ENCODE measurements at places on chromosomes 13 and 19.
A peak's percentile ranks its signal among the peaks of the same experiment; 100 is the strongest.

- no peak for DNase-seq
Measured at GRCh38 chr13:19890030-19890429, 26.6 kb upstream of the ZMYM5 start.

GRCh38 chr13:50235604-50236342, 220.5 kb downstream of the KCNRG start:
- DNase-seq = no peak

GRCh38 chr13:41678848-41679247, 221.5 kb downstream of the RGCC start:
- no peak for DNase-seq

DNA sequence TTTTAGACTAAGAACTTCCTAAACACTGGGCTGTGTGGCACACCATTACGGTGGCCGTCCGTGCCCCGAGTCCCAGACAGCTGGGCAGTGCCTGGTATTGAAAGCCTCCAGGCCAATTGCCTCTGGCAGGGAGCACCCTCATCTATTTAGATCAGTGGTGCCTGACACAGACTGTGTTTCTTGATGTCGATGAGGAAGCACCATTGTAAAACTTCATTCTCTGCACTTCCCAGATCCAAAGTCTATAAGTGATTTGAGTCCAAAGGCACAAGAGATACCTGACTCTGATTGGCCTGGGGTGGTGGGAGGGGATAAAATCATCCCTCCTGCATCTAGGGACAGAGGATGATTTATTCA, 8.5 kb upstream of the STK24 start:
- no peak for DNase-seq

DNA sequence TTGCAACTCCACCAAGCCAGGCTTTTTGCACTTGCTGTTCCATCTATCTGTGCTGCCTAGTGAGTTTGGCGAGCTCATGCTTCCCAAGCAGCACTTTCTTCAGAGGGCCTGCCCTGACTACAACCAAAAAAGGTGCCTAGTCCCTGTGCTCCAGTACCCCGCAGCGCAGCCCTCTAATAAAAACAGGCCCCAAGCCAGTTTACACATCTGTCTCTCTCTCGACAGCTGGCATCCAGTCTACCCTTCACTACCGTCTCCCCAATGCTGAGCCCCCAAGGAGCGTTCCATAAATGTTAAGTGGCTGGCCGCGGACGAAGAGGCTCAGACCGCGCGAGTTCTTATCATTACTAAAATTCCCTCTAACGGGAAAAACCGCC, 512 bp downstream of the MED4 start:
- no peak for DNase-seq

- DNase-seq = no peak
Measured at GRCh38 chr13:110486061-110486715, 75.3 kb downstream of the RAB20 start.

GRCh38 chr19:19444681-19445155, 39.2 kb downstream of the GATAD2A start:
- no peak for DNase-seq

DNA sequence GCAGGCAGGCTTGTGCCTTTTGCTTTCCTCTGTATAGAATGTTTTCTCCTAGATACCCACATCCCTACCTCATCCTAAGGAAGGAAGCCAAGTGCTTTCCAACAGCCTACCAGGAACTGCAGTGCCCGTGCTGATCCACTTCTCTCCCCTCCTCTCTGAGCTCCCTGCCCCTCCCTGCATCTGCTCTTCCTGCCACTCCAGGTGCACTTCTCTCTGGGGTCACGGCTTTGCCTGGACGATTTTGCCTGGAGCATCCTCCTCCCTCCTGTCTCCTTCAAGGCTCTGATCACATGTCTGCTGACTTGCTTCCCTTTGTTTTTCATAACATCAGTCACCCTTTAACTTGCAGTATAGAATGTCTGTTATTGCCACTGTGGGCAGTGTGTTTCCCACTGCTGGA, 34.7 kb upstream of the IRS2 start:
- DNase-seq = peak; percentile 26

- DNase-seq = no peak
Measured at GRCh38 chr13:100298691-100299090, 209.8 kb downstream of the PCCA start.

GRCh38 chr19:47421844-47422395, 2.6 kb upstream of the MEIS3 start:
- peak; percentile 60 for DNase-seq

Data from NCI-H1105 treated with DMSO at 0.1 percent for 48 hours (cell line).